ENCODE measurements at places on chromosomes 11 and 22.

GRCh38 chr22:47391169-47392053, 629.0 kb downstream of the TBC1D22A start:
- DNase-seq = no peak

GRCh38 chr11:2996976-2997375, 4.8 kb upstream of the NAP1L4 start:
- DNase-seq = no peak

GRCh38 chr11:124075492-124075840, 34.3 kb upstream of the OR10G7 start:
- DNase-seq = no peak

GRCh38 chr22:45608763-45609180, 62.9 kb upstream of the ATXN10 start:
- peak; percentile 80 for DNase-seq

DNA sequence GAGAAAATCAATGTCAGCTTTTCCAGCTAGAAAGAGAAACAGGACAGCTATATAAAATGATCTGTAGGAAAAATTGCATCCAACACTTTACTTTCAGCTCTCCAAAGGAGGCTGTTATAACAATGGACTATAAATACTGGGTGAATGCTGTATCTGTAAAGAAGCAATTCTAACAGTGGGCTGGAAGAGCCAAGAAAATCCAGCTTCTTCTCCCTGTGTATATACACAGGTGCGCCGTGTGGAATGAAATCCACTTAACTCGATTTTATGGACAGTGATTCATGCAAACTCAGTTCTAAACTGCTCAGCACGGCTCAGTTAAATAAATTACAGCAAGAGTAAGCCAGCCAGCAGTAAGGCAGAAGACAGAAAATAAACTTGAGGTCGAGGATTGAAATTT, 32.5 kb upstream of the LMO2 start:
- DNase-seq = no peak

DNA sequence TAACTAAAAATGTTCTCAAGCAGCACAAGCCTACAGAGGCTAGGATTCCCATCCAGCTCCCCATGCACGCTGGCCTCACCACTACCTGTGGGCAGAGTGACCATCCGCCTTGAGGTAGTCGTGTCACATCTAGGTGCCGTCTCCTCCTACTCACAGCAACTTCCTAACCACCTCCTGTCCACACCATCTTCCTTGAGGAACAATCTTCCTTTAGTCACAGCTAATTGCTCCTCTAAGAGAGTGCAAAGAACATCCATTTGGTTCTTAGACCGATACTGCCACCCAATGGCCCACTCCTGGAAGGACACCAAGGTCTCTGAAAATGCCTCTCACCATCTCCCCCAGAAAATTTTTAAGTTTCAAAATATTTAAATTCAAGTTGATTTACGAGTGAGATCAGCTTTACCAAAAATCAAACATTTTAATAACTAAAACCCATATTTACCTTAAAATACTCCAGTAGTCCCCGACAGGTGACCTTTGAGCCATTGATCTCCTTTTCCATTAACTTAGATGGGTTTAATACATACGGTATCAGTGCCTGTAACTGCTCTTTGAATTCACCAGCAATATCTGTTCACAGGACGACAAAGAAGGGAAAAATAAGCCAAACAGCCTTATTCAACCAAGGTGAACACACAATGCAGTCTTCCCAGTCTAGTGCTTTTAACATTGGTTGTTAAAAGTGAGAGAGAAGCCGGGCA, 21.7 kb upstream of the PLAAT3 start:
- peak; percentile 37 for DNase-seq

DNA sequence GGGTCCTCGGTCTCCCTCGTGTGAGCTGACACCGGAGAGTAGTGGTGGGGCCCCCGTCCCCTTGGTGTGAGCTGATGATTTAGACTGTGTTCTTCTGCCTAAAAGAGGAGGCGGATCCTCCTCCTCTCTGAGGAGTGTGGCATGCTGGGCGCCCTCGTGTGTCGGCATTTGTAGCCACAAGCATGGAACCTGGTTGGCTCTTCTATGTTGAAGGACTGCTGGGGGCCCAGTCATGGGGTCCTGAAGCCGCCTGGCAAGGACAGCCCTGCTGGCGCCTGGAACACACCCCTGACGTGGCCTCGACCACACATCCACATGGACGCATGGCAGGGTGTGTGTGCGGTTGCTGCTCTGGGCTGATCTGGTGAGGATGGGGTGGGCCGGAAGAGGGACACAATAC, 50.2 kb downstream of the AP2A2 start:
- no peak for DNase-seq

- DNase-seq = no peak
These were observed 9.3 kb downstream of the LARGE2 start for GRCh38 chr11:45931739-45932138.

GRCh38 chr11:69201066-69201365, 45.3 kb downstream of the SMIM38 start:
- no peak for DNase-seq

DNA sequence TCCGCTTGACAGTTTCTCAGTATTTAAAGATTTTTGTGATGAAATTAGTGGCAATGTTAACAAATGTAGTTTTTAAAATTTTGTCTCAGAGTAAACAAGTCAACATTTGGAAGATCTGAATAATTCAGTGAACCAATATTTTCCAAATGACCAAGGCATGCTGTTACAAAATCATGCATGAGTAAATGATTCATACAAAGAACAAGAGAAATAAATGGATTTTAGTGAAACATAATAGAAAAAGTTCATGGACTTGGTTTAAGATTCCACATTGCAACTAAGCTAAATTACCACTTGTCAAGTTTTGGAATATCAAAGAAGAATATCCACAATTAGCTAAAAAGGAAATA, 125.7 kb upstream of the SNX19 start:
- DNase-seq = peak; percentile 48

- peak; percentile 80 for DNase-seq
These were observed 553 bp downstream of the PATZ1 start for GRCh38 chr22:31345331-31346254.

DNA sequence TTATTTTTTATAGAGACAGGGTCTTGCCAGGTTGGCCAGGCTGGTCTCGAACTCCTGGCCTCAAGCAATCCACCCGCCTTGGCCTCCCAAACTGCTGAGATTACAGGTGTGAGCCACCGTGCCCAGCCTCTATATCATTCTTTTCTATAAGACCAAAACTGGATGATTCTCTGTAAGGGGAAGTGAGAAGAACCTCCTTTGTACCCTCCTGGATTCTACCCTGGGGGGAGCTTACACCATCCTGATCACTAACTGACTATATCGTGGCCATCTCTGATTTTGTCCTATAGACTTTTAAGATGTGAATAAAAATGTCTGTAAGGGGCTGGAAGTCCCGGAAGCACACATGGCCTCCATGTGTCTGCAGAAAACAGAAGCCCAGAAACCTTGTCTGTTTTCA, 9.1 kb downstream of the PIWIL4 start:
- no peak for DNase-seq

GRCh38 chr11:99568808-99569207, 548.1 kb downstream of the CNTN5 start:
- no peak for DNase-seq

DNA sequence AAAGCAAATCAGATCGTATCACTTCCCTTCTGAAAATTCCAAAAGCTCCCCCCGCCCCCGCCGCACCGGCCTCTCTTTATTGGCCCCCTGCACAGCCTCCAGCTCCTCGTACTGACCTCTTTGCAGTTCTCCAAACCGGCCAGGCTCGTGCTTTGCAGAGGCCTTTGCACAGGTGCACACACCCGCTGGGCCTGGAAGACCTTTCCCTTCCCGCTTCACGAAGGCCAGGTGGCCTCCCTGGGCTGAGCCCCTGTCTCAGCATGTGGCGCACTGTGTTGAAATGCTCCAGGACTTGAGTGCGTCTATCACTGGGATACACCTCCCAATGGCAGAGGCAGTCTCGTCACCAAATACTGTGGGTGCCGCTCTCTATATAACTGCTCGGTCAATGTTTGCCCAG, 13.2 kb upstream of the ADA2 start:
- DNase-seq = no peak

GRCh38 chr22:45502215-45503049, at the start of gene FBLN1:
Gene FBLN1, plus strand, starts transcription at chr22:45502883. Its CDS starts 103 bp downstream, at chr22:45502986.
- peak; percentile 69 for DNase-seq

GRCh38 chr11:31968461-31969358, 122.2 kb upstream of the RCN1 start:
- DNase-seq = peak; percentile 58

DNA sequence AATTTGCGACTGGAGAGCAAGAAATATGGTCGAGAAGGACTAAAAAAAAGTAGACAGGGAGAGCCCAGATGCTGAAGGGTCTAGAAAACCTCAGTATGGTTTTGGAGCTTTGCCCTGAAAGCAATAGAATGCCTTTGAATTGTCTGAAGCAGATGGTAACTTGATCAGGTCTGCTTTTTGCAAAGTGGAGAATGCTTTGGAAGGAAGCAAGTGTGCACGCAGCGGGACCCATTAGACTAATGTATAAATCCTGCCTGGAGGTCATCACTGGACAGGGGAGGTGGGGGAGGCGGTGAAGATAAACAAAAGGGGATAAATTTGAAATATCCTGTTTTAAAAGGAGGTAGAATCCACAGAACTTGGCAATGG, 757 bp upstream of the HINFP start:
- DNase-seq = peak; percentile 57

GRCh38 chr11:46537537-46538295, 56.1 kb downstream of the AMBRA1 start:
- peak; percentile 54 for DNase-seq

DNA sequence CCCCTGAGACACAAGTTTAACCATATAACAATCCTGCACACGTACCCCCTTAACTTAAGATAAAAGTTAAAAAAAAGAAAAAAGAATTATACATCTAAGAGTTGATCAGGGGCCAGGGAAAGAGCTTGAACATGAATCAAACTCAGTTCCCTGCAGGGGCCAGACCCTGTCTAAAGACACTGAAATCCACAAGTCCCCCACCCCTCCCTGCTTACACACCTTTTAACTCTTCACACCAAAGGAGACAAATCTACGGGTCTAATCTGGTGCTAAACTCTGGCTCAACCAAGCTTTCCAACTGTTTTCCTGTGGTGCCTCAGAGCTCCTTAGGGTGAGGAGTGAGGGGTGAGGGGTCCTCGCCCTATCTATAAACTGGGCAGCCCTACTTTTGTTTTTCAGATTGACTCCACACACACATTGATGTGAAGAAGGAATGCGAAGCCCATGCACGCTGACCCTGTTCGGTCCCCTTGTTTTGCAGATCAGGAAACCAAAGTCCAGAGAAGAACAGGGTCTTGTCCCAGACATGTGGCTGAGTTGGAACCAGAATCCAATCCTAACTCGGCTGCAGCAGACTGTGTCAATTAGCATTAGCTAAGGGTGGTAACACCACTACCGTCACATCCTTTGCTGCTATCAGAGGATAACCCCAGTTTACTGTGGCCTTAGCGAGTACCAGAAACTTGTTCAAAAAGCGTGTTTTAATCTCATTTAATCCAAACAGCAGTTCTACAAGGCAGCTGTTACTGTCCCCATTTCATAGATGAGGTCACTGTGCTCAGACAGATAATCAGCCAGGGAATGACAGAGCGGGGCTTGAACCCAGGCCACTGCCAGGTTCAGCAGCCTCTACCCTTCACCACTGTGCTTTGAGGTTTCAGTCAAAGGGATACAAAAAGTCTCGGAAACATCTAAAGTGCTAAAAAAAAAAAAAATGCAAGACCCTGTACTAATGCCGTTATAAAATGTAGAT, 145.2 kb upstream of the SYT13 start:
- no peak for DNase-seq

- DNase-seq = no peak
These were observed 53.7 kb downstream of the GALNT18 start for GRCh38 chr11:11567936-11568650.

GRCh38 chr11:2276280-2277007, 6.1 kb upstream of the ASCL2 start:
- no peak for DNase-seq

DNA sequence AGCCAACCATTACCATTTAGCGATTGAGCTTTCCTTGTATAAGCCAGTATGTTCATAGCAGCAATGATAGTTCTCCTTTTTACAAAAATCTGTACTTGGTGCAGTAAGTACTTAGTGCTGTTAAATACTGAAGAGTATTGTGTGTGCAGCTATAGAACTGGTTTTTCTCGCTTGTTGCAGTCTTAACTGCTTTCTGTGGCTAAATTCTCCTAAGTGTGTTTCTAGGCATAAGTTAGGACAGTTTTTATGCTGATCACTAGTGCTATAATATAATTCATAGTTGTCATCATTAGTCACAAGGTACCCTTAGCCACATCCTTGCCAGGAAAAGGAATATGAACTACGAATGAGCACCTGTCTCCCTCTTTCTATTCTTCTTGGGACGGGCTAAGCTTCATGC, 107.7 kb downstream of the GRAMD1B start:
- no peak for DNase-seq

DNA sequence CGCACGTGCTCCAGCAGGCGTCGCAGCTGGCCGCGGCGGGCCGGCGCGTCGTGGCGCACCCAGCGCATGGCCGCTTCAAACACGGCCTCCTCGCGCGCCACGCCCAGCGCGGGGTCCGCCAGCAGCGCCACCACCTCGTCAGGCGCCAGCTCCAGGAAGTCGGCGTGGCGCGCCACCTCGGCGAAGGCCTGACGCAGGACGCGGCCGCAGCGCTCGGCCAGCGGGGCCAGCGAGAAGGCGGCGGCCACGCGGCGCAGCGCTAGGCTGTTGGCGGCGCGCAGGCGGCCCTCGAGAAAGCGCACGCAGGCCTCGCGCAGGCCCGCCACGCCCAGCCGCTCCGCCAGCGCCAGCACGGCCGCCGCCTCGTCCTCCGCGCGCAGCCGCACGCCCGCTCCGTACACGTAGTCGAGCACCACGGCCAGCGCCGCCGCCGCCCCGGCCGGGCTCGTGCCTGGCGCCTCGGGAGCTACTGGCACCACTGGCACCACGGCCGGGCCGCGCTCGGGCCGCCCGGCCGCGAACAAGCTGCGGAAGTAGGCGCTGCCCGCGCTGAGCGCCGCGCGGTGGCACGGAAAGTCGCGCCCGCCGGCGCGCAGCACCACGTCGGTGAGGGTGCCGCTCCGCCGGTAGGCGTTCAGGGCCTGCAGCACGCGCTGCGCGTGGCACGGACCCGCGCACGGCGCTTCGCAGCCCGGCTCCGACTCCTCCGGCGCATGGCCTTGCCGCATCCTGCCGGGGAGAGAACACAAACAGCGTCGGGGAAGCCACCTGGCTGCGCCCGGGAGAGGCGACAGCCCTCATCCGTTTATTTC, 2.9 kb downstream of the KLHL35 start:
- DNase-seq = peak; percentile 57

GRCh38 chr11:115580416-115580815, 76.2 kb upstream of the CADM1 start:
- DNase-seq = no peak

DNA sequence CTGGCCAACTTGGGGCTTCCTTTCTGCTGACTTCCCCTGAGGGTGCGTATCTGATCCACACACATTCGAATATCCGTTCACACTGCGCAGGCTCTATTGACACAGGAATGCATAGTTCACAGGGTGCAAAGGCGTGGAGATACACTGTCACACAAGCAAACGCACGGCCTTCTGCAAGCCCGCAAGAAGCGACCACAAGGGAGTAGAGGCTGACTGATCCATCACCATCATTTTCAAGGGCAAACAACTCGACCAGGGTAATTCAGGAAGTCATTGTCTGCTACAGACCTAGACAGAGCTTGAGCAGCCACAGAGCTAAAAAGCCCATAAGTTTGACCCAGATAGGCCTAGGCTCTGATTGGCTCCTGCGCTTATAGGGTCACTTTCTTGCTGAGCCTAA, 392.3 kb downstream of the MN1 start:
- peak; percentile 19 for DNase-seq

- no peak for DNase-seq
These were observed 75.1 kb downstream of the KIRREL3 start for GRCh38 chr11:126925321-126926093.
